ENCODE measurements at places on chromosomes 5 and 9.

GRCh38 chr9:113616116-113616515 is 152.6 kb downstream of the RGS3 start:
- DNase-seq = no peak

GRCh38 chr5:116858705-116859333 is 284.2 kb upstream of the SEMA6A start:
- DNase-seq = no peak

DNA sequence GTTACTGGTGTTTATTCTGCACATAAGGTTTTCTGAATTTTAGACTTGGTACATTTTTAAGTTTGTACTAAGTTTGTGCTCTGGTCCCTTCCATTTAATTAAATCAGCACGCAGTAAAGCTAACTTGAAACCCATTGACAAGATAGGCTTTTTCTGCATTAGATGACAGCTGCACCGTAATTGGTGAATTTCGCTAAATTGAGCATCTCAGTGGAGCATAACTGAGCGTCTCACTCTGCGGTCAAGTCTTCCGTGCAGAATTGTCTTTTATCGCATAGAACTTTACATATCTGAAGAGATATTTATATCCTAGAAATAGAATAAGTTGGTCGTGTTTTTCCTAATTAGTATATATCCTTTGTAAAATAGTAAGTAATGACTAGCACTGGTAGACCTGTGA is 4.1 kb downstream of the SUB1 start:
- no peak for DNase-seq

DNA sequence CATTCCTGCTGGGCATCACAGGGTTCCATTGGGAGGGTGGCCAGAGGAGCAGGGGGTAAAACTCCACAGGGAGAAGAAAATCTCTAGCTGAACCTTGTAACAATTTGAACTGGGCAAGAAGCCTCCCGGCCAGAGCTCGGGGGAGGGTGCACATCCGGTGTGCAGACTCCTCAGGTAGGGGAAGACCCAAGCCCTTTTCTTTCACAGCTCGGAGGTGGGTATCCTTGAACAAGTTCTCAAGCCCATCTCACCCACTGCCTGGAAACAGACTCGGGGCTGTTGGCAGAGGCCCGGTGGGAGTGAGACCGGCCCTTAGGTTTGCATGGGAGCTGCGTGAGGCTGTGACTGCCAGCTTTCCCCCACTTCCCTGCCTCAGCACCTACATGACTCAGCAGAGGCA is 111.5 kb upstream of the IL7R start:
- no peak for DNase-seq

DNA sequence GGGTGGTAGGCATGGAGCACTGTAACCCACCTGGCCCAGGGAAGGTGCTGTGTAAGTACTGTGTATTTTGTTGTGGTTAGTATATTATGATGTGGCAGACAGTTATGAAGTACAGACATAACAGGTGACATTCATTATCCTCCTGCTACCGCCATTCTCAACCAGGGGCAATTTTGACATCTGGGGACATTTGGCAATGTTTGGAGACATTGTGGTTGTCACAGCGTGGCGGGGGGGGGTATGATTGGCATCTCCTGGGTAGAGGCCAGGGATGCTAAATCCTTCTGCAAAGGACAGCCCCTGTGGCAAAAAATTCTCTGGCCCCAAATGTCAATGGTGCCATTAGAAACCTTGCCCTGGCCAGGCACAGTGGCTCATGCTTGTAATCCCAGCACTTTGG is 9.8 kb upstream of the RPL26L1 start:
- DNase-seq = no peak

DNA sequence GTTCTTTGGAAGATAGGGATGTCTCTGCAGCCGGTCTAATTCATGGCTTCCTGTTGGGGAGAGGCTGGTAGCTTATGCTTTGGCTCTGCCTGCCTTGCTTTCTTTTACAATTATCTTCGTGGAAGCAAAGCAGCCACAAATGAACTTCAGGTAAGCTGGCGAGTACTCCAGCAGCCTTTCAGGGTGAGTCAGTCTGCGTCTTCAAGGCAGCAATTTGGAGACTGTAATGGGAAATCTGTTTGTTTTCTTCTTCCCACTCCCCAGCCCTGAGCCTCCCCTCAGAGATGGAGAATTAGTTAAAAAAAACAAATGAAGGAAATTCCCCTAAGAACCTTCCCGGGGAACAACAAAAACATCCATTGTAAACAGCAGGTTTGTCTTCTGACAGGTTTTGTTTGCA is 100.1 kb downstream of the PSAT1 start:
- no peak for DNase-seq

GRCh38 chr9:1028501-1029190 is 21.5 kb upstream of the DMRT2 start:
- DNase-seq = no peak

GRCh38 chr5:132044207-132044606 is 16.2 kb upstream of the IL3 start:
- DNase-seq = no peak
